ENCODE measurements at places on chromosomes 1 and 21.

- no peak for DNase-seq
Measured at GRCh38 chr1:28176492-28177470, at the start of gene PTAFR. Gene PTAFR (minus strand): TSS chr1:28176690. CDS start chr1:28151021, 25,669 bp downstream.

DNA sequence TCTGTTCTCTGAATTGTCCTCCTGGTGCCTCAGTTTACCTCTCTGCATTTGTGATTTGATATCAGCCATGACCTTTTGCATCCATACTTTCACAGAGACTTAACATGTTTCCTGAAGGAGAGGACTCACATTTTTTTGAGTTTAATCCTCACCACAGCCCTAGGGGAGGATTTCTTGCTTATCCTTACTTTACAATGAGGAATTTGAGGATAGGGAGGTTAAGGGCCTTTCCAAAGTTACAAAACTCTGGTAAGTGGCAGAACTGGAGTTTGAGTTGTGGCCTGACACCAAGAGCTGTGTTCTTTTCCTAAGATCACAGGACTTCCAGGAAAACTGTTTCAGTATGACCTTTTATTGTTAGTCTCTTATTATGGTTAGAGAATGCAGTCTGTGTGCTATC is 34.2 kb downstream of the TNFRSF8 start:
- no peak for DNase-seq

DNA sequence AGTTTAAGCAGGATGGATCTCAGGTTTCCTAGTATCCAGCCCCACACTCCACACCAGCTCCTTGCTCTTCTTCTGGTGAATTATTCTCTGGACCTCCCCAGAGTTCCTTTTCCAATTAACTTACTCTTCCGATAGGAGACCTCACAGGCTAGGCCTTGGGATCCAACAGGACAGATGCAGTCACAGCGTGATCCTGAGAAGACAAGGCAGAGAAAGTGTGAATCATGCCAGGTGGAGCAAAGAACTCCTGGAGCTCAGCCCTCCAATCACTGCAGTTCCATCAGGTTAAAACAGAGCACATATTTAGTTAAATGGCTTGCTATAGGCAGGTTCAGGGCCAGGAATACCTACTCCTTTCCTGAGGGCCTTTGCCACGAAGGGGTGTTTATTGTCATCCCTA is 34.1 kb downstream of the C8B start:
- DNase-seq = no peak

DNA sequence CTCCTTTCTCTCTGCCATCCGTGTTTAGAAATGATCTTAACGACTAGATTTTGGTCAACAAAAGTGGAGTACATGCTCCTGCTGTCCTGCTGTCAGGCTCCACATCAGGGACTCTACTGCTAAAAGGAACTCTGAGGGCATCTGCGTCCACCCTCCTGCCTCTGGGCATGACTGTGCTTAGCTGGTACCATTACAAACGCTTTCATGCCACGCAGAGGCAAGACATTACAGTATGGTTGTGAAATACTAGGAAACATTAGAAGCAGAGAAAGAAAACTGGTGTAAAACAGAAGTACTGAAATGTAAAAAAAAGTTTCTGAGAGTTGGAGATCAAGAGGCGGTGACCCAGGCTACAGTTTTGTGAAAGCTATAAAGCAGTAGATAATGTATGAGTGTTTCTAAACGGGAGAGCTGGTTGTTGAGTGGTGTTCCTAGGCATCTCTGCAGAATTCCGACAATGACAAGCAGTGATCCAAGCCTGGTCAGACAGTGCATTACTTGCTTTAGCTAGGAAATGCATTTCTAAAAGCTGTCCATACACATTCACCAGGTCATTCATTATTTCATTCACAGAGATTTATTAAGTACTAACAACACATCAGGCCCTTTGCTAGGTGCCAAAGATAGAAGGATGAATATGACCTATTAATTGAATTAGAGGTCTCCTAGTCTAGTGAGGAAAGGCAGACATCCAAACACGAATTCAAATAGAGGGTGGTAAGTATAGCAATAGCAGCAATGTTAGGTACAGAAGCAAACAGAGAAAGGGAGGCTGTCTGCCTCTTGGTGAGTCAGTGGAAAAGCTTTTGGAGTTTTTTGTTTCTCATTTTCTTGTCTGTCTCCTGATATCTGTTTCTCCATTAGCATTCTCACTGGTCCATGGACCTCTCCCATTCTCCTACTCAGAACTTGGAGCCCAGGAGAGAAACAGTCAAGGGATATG is 401.9 kb downstream of the LMO4 start:
- no peak for DNase-seq

DNA sequence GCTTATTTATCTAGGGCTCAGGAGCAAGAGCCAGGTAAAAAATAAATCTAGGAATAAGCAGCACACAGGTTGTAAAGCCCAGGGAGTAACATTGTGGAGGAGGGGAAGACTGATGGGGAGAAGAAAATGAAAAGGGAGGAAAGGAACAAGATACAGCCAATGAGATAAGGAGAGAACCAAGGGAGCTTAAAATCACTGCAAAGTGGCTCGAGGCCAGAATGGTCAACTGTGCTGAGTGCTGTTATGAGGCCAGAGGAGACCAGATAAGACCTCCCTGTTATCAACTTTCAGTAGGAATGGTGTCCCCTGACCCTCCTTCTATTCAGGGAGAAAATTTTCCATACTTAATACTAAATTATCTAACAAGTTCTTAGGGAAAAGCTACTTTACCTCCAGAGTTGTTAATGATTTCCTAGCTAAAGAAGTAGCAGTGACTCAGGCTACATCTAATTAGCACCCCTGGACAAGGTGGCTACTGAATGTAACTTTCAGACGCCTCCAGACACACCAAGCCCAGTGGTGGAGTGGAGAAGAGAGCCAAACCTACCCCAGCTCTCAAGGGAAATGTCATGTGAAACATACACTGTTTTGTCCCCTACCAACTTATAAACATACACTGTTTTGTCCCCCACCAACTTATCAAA is 25.5 kb downstream of the ENAH start:
- no peak for DNase-seq
